ENCODE measurements at places on chromosomes 2 and 18.

DNA sequence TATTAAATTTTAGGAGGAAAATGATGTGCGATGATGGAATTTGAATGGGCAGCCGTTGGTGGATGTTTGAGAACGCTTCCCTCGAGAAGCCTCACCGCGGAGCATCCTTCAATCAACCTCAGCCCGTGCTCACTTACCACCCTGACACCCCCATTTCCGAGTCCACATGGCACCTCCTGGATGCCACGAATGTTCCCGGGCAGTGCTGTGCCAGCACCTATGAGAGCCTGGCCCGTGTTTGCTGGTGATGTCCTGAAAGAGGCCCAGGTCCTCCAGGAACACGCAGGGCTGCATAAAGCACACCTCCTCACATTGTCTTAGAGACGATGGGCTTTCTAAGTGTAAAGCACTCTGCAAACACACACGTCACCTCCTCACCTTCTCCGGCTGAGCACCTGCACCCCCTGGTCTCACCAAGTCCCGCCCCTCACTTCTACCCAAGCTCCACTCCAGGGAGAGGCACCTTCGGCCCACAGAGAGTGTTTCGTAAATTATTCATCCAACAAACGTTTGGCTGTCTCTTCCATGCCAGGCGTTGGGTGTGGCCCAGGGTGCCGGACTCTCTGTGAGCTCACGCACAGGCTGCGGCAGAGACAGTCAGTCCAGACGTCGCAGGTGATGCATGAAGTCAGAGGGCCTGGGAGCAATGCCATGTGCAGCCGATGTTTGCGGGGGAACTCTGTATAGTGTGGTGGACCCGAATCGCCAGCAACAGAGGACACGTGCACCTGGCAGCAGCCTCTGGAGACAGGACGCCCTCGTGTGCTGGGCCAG lies 150.0 kb downstream of the TPO start:
- DNase-seq, result no peak

DNA sequence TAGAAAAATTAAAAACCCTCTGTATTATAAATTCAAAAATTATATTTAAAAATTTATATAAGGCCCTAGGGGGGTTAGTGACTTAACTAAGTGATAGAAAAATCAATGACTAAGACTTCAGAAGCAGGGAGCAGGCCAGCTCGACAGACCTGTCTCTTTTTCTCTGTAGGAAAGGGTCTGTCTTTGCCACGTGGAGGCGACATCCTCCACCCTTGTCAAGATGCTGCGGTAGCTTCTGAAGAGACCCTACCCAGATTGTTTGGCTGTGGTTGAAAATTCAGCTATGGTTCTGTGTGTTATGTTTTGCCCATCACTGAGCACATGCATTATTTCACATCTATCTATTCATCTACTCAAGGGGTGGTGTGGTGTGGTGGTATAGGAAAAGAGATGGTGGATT lies 8.2 kb upstream of the SLC4A3 start:
- no peak for DNase-seq

- no peak for DNase-seq
These were observed 669.1 kb downstream of the SATB2 start for GRCh38 chr2:198788676-198789075.

- no peak for DNase-seq
These were observed 736 bp downstream of the ZSCAN30 start for GRCh38 chr18:35289293-35289692.

DNA sequence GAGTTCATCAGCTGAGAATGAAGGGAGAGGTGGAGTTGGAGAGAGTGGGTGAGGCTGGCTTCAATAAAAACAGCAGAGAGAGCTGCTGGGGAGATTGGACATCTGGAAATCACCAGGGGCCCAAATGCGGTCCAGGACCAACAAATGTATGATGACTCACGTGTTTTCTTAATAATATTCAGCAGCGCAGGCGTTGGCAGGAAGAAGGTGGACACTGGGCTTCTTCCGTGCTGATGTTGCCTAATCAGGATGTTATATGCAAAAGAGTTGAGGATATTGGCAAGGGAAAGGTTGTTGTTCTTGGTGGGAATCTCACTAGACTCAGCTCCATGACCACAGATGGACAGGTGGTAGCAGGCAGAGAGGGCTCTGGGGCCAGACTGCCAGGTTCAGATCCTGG lies 12.8 kb upstream of the PLA2R1 start:
- DNase-seq, result no peak

DNA sequence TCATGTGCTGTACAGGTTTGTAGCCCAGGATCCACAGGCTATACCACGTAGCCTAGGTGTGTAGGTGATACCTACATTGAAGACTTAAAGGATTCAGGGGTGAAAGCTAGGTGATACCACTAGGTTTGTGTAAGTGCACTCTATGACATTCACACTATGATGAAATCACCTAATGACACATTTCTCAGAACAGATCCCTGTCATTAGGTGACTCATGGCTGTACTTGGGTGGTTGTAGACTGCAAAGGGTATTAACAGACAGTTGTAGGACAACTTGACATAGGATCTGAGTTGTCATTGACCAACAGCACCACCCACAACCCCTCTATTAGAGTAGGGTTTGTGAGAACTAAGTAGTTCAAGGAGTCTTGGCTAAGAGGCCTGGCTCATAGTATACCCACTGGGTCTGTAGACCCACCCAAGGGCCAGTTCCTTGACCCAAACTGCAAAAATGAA lies 27.7 kb upstream of the SMCHD1 start:
- no peak for DNase-seq

All from CD4-positive, alpha-beta T cell treated with Interleukin-6 at 100 ng/mL for 8 hours (primary cell).